Left ventricle myocardium superior (tissue), 1 donor: ENCODE measurements at places on chromosomes 11 and 22.

- DNase-seq, result no peak
Observed at GRCh38 chr11:19929147-19929546, 216.5 kb downstream of the NAV2 start.

DNA sequence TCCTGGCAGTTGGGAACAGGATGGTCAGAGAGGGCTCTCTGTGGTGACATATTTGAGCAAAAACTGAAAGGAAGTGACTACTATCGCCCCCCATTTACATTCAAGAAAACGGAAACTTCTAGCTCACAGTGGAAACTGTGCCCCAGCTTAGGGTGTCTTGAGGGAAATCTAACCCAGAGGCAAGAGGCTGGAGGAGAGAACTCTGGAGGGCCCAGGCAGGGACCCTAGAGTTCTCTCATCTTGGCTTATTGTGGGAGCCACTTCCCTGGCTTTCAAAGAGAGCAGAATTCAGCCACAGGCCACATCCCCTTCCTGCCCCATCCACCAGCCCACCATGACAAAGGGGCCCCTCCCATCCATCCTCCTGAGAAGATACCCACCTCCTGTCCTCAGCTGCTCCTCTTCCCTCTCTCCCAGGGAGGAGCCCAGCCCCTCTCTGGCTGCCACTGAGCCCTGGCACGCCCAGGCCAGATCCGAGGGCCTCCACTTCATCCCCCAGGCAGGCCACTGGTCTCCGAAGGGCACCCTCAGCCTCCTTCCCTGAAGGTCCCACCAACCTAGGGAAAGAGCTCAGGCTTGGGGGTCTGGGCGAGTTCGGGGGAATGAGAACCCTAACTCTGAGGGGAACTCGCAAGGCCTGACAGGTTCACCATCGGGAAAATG lies 1.6 kb upstream of the TMPRSS13 start:
- no peak for DNase-seq

DNA sequence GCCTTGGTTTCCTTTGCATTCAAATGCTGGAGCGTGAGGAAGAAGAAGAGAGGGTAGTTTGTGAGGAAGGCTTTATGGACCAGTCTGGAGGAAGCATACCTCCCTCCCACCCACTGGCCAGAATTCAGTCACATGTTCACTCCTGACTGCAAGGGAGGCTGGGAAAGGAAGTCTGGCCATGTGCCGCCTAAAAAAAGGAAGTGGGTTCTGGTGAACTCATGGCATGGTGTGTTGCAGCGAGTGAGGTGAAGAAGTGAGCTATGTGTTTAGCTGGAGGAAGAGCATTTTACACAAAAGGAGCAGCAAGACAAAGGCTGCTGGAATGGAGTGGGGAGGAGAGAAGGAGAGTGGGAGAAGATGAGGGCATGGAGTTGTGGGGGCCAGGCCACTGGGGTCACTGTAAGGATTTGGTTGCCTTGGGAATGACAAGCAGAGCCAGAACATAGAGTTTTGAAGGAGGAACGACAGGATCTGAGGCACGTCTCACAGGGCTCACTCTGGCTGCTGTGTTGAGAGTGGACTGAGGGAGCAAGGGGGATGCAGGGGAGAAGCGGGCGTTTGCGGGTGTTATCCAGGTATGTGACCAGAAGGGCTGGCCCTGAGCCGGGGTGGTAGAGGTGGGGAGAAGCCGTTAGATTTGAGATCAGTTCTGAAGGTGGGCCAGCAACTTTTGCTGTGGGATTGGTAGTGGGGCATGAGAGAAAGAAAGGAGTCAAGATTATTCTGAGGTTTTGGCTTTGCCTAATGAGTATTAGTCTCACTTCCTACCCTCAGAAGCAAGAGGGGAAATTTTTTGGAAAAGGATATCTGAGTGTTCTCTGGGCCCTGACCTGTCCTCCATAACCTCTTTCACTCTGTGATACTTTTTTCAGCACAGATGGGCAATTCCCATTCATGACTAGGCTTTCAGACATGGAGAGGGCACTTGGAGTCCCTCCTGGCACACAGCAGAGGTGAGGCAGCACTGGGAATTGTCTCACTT lies 26.4 kb downstream of the BMAL1 start:
- no peak for DNase-seq

GRCh38 chr22:38348751-38349496 lies 31.7 kb upstream of the CSNK1E start:
- no peak for DNase-seq

- no peak for DNase-seq
Observed at GRCh38 chr11:30281476-30282288, 41.2 kb upstream of the ARL14EP start.
